ENCODE measurements at places on chromosomes 1 and 21. TPM values are rescaled to one million over a fixed set of nuclear protein-coding genes. Genes with fewer than 3 reads are reported as not detected.

Gene KIF26B
- polyA plus RNA-seq, result not detected

GRCh38 chr1:163291461-163291860 lies 30.3 kb upstream of the NUF2 start:
- DNase-seq, result no peak

Gene GPR157
- 0.92 TPM for polyA plus RNA-seq

GRCh38 chr1:93778457-93778856 lies 96.8 kb upstream of the BCAR3 start:
- no peak for DNase-seq

Gene CYP4A11
- not detected for polyA plus RNA-seq

GRCh38 chr1:24411963-24412362 lies 1.6 kb downstream of the STPG1 start:
- DNase-seq, result no peak

Measured in CD4-positive, CD25-positive, alpha-beta regulatory T cell (primary cell).